ENCODE measurements at places on chromosomes 7 and 10. TPM values are rescaled to one million over a fixed set of nuclear protein-coding genes. Genes with fewer than 3 reads are reported as not detected.

The PKD1L1 gene
- 1.6 TPM for total RNA-seq

The NPVF gene
- not detected for total RNA-seq

The PLEKHA8 gene
- 13.0 TPM for total RNA-seq

The SEMA3D gene
- 9.4 TPM for total RNA-seq

The PPP1R17 gene
- total RNA-seq, result not detected

The HOXA7 gene
- 2.0 TPM for total RNA-seq

DNA sequence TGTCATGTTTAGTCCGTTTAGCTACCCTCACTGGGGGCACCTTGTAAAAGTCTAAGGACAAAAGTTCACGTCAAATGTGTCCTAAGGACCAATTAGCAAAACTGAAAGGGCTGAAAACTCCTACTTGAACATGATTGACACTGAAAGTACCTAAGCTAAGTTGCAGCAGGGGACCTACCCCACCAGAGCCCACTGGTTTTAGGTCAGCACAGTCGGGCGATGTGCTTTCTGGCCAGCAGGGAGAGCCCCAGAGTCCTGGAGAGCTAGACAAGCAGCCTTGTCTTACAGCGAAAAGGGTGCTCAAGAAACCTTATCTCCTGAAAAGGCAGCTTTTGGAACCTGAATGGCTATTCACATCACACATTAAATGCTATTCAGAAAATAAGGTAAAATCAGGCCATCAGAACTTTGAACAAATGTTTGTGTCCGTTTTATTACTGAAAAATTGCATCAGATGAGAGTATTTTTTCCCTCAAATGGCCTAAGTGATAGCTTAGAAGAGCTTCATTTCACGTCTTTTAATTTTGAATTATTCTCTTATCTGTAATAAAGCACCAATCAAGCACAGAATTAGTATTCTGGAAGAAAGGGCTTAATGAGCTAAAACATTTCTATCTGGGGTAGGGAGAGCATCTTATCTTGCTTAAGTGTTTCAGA, 52.2 kb upstream of the MKI67 start:
- no peak for DNase-seq

DNA sequence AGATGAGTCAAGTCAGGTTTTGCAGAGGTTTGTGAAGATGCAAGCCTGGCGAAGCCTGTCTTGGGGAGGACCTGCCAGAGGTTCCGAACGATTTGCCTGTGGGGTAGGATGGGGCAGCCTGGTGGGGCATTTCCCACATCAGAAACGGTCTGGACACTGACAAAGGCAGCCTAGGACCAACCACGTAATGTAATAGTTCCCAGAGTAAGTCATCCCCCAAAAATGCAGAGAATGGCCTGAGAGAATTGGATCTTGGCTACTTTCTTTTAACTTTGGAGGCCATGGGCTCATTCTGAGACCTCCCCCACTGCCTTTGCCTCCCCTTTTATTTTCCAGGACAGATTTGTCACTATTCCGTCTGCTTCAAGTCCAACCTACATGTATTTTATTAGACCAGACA, 168.9 kb upstream of the SH2B2 start:
- DNase-seq, result no peak

GRCh38 chr10:16952610-16953009, 135.4 kb upstream of the RSU1 start:
- no peak for DNase-seq

DNA sequence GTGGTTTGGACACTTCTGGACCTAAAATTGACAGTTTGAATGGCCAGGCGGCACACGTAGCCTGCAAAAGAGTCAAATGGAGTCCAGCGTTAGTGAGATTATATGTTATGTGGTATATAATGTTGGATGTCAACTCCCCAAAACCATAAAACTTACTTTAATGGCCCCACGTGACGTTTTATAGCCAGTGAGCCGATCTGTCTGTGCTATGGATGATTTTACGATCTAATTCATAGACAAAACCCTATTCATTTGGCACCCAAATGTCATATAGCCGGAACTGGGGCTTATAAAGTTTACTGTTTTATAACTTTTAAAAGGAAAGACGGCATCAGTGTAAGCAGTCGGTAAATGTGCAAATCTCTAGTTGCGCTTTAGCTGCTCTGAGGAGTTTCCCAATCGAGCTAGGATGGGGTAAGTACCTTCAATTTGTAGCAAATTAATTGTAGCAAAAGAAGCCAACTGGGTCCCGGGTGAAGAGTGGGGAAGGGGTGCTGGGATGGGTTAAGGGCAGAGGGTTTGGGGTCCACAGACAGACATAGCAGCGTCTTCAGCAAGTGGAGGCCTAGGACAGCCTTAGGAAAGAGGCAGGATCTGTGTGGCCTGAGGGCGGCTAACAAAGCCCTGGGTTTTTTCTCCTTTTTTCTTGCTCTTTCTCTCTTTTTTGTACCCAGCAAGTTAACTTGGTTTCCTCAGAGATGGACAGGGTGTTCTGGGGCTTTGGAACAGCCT, 3.2 kb downstream of the HOXA5 start:
- no peak for DNase-seq

- no peak for DNase-seq
Observed at GRCh38 chr10:11138314-11139033, 120.8 kb downstream of the CELF2 start.

- DNase-seq, result no peak
Observed at GRCh38 chr7:47337531-47337930, 244.4 kb downstream of the TNS3 start.

DNA sequence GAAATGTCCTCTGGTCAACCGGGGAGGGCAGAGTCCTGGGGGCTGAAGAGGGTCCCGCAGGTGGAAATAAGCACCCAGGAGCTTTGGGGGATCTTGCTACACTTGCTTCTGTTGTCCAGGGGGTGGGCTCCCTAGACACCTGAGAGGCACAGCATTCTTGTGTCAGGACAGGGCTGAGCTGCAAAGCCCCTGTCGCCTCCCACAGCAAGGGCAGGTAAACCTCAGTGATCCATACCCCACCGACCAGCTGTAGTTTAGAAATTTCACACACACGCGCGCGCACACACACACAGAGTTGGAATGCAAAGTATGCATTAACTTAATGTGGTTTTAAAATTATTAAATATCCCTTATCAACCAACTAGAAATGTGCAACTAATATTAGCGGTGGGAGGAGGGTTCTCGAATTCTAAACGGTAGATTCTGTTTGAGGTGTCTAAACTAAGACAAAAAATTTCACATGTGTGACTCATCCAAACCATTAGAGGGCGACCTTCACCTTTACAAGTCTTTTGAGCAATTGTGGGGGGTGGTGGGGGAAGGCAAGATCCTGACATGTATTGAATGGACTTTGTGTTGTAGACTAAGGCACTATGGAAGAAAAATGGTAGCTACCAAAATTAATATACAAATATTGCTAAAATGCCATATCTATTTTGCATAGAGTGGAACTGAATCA, 34.3 kb upstream of the PTF1A start:
- peak; percentile 3 for DNase-seq

GRCh38 chr10:75531571-75532031, 100.2 kb downstream of the LRMDA start:
- no peak for DNase-seq
